Activated CD8-positive, alpha-beta memory T cell treated with anti-CD3 and anti-CD28 coated beads for 24 hours (primary cell): ENCODE measurements at places on chromosomes 12 and 14.

DNA sequence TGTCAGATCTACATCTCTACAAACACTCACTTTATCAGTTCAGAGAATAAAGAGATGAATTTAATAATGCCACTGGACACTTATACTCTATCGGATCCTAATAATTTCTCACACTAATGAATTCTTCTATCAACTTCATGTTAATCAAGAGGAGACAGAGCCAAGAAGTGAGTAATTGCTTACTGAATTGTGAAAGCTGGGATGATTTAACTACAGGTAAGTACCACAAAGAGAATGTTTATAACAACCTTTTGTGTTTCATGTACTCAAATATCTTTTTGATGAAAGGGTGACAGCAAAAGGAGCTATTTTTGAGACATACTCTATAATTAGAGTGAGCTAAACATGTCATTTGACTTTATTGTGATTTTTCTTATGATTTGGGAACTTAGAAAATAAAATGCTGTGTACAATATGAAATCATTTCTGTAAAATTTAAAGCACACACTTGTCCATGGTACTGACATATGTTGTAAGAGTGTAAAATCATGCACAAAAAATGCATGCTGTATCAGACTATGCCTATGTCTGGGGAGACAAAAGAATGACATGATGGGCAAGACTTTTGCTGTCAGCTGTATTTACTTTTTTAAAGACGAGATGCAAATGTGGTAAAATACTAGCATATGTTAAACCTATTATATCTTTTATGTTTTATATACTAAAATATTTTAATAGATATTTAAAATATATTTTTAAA is 361.2 kb downstream of the CCER1 start:
- no peak for DNase-seq

DNA sequence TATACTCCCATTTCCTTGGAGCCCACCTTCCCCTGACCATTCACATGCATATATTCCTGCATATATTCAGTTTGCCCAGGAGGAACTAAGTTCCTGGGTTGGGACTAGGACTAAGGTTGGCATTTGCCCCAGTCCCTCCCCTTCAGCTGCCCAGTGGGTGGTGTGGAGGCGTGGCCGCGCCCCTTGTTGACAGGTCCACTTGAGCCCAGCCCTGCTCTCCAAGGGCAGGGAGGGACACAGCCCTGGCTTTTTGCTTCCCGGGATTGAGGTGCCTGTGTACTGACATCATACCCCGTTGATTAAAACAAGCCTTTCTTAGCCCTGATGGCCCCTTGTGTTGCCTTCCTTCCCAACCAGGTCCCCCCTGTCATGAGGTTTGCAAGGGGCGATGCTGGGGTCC is 7.3 kb downstream of the ERBB3 start:
- DNase-seq, result no peak

- DNase-seq, result no peak
Observed at GRCh38 chr14:22432348-22432976, 156.6 kb downstream of the DAD1 start.

- no peak for DNase-seq
Observed at GRCh38 chr14:34053666-34054065, 102.8 kb upstream of the EGLN3 start.

GRCh38 chr12:79451365-79451764 is 239.4 kb downstream of the PAWR start:
- DNase-seq, result no peak

- no peak for DNase-seq
Observed at GRCh38 chr12:68876461-68876860, 56.5 kb downstream of the CPM start.

GRCh38 chr12:8603286-8603685 is 9.4 kb downstream of the AICDA start:
- no peak for DNase-seq

DNA sequence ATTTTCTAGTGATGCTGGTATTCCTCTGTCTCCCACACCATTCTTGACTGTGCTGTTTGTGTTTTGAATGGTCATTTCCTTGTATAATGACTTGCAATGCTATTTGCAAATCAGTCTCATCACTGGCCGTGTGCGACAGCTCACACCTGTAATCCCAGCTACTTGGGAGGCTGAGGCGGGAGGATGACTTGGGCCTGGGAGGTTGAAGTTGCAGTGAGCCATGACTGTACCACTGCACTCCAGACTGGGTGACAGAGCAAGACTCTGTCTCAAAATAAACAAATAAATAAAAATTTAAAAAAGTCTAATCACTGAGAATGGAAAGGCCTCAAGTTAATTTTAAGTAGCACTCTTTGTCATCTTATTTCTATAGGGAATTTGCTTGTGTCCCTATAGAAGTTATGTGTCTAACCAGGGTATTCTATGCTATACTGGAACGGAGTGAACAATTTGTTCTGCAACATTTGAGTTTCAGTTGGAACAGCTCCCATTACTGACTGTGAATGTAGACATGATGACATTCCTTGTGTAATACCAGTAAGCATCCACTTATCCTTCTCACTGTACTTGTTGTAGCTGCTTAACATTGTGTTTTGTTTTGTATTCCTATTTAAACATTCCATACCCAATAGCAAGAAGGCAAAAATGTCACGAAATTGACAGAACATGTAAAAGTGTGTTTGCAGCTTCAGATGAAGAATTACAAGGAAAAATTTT is 126.3 kb downstream of the MGST1 start:
- DNase-seq, result no peak

- DNase-seq, result no peak
Observed at GRCh38 chr12:4451694-4452093, 6.1 kb upstream of the FGF6 start.

DNA sequence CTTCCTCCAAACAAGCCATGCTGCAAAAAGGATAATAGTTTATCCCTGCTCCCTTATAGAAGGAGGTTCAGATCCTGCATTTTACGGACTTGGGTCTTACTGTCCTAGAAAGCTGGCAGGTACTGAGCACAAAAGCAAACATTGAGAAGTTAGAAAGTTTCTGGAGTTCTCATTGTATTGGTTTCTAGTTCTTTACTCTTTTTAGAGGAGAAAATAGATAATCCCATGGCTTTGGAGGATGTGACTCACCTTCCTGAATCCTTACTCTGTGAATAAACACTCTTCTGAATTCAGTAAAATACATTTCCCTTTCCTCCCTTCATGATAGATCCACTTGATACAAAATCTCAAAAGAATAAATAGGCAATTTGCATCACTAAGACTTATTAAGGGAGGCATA is 188.9 kb downstream of the NPAS3 start:
- no peak for DNase-seq
